ENCODE measurements at places on chromosomes 1 and 21. TPM values are rescaled to one million over a fixed set of nuclear protein-coding genes. Genes with fewer than 3 reads are reported as not detected.

CCDC27 gene
- total RNA-seq, result not detected

ALDH4A1 gene
- 81.6 TPM for total RNA-seq

TGFB2 gene
- total RNA-seq, result 3.1 TPM

KLHDC8A gene
- not detected for total RNA-seq

XCL1 gene
- 0.28 TPM for total RNA-seq
